ENCODE measurements at places on chromosomes 2 and 18.
A peak's percentile ranks its signal among the peaks of the same experiment; 100 is the strongest.

- no peak for DNase-seq
Measured at GRCh38 chr2:60858897-60859311, 22.5 kb upstream of the REL start.

DNA sequence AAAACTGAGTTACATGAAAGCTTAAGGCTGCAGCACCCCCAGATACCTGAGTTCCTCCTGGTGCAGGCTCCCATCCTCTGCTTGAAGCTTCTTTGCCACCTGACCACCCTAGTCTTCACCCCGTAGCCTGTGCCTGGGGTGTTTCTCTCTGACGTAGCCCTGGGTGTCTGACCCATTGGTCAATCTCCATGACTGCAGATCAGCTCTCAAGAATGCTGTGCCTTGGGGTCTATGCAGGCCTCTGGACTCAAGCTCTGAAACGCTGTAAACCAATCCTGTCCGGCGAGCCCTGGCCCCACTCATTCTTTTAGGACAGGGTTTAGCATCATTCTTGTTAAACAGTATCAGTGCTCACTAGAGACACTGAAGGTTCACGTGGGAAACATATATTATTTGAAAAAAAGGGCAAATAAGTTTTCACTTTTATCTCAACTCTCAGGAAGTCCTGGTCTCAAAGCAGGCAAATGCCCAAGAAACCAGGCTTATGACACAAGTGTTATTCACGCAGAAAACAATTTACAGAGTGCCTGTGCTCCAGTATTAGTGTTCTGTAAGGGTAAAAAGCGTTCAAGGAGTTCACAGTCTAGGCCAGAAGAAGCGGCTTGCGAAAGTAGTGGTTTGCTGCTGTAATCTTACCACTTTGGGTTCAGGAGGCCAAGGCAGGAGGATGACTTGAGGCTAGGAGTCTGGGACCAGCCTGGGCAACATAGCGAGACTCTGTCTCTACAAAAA lies 22.8 kb upstream of the PPP4R1 start:
- DNase-seq = peak; percentile 69

- peak; percentile 66 for DNase-seq
Measured at GRCh38 chr2:223101340-223102039, 49.5 kb downstream of the KCNE4 start.

DNA sequence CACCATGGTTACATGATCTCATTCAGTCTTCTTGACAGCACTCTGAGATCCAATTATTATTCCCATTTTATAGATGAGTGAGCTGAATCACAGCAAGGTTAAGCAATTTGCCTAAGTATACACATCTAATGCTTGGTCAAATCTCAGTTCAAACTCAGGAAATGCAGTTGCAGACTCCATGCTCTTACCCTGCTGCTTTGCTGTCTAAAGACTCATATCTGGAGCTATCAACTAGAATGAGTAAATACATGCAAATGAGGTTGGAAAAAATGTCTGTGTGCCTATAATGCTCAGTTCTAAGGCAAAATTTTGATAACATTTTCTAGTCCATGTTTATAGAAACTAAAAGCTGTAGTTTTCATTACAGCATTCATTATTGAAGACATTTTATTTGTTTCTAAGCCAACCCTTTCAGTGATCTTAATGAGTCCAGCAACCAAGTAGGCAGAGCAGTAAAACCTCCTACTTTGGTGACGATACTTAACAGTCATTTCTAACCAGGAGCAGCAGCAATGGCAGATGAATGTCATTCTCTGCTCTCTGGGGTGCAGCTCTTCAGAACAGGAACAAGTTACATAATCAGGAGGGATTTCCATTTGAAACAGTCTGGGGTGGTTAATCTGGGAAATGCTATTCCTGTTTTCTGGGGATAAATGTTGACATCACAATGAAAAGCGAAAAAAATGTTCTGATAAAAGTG lies 396.8 kb upstream of the UBE2E3 start:
- no peak for DNase-seq

DNA sequence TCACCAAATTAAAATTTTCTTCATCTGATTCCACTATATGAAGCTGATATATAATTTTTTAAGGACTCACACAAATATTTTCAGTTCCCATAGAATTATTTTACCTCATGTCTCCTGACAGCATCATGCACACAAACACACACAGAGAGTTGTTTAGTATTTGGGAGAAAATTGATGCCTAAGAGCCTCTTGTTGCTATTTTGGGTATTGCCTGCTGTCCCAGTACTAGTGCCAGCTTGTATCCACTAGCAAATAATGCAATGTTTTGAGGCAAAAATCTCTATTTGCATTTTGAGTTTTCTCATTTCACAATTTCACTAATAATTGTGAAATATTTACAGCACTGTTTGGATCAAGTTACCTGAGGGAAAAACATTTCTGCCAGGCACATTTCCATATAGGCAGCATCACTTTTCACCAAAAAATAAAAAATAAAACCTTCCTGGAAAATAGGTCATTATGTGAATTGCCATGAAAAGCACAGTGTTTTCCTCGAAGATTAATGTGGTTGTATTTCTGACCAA lies 328.2 kb downstream of the KCNJ3 start:
- no peak for DNase-seq

GRCh38 chr2:197517150-197517549 lies 1.3 kb downstream of the MOB4 start:
- no peak for DNase-seq

DNA sequence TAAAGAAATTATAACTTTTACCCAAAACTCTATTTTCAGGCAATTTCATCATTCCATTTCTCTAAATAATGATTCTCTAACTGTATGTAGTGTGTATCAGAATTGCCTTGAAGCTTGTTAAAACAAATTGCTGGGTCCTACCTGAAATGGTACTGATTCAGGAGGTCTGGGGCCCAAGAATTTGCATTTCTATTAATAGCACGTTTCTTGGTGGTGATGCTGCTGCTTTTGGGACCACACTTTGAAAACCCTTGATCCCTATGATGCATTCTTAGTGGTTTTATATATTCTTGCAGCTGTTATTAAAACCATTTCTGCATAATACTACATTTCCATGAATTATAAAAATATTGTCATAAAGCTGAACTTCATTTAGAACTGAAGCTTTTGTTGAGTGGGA lies 140.7 kb downstream of the NCK2 start:
- DNase-seq = no peak

DNA sequence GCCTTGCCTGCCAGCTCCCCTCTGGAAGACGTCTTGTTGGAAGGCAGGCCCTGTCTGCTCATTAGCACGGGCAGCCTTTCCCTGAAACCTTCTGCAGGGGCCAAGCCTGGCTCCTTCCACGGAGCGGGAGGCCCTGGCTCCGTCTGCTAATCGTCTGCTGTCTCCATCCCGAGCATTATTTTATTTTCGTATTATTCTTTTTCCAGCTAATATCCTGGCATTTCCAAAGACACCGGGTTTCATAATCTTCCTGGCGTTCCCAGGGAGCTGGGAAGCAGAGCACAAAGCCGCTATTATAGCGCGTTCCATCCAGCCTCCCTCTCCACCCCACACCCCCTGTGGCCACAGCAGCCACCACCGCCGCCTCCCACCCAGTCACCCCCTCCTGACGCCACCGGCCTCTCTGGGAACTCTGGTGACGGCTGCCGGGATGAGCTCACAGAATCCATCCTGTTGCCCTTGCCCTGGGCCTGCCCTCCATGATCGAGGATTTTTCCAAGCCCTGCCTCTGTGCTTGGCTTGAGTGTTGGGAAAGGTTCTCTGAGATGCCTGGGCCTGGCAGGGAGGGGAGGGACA lies 125.5 kb downstream of the DYSF start:
- DNase-seq = peak; percentile 55

GRCh38 chr2:136765256-136766072 lies at the start of gene THSD7B:
THSD7B (plus strand) TSS chr2:136765545; CDS start chr2:136882179, 116,634 bp downstream.
- DNase-seq = no peak

GRCh38 chr18:8800876-8801262 lies 95.5 kb downstream of the MTCL1 start:
- DNase-seq = no peak

- DNase-seq = no peak
Measured at GRCh38 chr2:113376913-113377445, 60.5 kb upstream of the ZNG1B start.

GRCh38 chr2:178197791-178198190 lies 3.5 kb downstream of the OSBPL6 start:
- DNase-seq = no peak

DNA sequence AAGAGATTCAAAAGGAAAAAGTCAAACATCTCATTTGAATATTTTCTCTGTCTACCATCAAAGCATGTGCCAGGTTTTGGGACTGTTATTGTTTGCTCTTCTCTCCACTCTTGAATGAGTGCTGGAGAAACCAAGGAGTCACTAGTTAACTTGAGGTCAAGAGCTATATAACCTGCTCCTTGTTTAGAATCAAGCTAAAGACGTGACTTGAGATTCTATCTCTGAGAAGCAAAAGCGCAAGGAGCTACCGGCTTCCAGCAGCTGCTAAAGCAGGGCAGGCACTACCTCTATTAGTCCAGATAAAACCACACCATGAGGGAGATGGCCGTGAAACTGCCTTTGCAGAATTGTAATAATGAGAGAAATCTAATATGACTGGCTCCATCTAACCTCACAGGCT lies 36.0 kb downstream of the UXS1 start:
- DNase-seq = no peak

- no peak for DNase-seq
Measured at GRCh38 chr2:126793885-126794613, 104.6 kb upstream of the TEX51 start.

DNA sequence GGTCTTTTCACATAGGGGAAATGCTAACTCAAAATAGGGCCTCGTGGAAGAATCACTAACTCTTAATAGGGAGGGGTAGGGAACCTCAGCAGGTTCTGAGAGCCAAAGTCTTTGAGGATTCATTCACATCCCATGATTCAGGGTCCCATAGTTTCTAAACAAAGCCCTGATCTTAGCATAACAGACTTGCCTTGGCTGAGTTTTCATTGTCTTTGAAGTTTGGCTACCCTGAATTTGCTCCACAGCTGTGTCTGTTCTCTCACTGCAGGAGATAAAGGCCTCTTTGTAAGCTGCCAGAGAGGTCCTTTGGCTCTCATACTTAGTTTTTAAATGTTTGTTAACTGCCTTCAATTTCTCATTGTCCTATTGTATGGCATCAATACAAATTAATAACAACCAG lies 54.5 kb downstream of the ZDBF2 start:
- no peak for DNase-seq

DNA sequence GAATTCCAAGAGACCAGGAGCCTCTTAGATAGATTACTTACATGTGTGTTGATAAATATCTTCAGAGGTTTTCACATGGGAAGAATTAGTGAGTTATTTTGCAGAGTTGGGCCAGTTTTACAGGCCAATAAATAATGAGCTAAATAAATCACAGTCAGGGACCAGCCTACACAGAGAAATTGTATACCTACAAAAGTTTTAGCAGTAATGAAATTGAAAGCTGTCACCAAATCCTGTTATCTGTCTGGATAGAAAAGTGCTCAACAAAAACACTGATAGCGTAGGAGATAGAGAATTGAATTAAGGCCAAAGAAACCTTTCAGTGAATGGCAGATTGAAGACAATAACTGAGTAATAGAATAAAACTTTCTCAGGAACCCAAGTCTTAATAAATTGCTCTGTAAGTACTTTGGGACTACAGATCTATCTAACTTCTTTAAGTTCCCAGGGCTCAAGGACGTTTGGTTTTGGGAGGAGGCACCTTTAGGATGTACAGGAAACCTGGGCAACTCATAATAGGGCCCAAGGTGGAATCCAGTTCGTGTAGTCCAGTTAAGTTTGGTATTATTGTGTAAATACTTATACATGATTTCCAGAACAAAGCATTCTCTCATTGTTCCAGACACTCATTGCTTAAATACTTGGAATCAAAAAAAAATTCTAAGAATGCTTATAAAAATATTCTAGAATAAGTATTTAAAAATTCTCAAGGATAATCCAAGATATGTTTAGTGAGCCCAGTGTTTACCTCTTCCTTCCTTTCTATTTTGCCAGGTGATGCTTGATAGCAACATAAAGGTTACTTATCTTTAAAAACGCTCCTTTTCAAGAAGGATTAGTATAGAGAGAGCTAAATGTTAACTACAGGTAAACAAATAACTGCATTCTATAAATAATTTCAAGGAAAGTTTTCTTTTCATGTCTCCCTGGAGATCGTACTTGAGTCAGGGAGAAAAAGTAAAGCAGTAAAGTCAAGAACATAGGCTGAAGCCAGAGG lies 134.5 kb downstream of the NCKAP5 start:
- peak; percentile 36 for DNase-seq

GRCh38 chr2:172931918-172932520 lies 143.6 kb upstream of the MAP3K20 start:
- peak; percentile 88 for DNase-seq

GRCh38 chr2:195406886-195407603 lies 250.0 kb upstream of the SLC39A10 start:
- no peak for DNase-seq

GRCh38 chr18:9530226-9531009 lies 55.1 kb downstream of the RALBP1 start:
- no peak for DNase-seq

DNA sequence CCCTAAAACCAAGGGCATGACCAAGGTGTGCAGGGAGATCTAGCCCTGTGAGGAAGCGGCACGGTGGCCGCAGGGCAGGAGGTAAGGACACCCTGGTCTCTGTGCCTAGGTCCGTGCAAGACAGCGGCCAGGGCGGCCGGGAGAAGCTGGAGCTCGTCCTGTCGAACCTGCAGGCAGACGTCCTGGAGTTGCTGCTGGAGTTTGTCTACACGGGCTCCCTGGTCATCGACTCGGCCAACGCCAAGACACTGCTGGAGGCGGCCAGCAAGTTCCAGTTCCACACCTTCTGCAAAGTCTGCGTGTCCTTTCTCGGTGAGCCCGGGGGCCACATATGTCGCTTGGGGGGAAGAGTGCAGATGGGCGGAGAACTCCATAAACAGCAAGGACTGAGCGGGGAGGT lies 235.4 kb downstream of the ATAD2B start:
- DNase-seq = no peak

GRCh38 chr2:186699742-186700141 lies 5.9 kb downstream of the FAM171B start:
- DNase-seq = no peak

DNA sequence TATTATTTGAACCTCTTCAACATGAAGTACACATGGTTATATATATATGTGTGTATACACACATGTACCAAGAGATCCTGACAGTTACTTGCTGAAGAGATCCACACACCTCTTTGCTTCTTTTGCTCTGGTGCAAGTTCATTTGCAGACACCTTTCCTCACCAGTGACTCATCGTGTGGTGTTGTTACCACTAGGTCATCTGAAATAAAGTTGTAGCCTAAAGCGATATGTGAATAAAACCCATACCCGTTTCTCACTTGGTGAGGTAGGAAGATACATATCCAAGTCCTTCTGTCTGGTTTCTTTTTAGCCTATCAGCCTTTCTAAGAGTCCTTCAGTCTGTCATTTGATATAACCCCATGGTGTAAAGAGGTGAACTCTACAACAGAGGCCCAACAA lies 379.4 kb upstream of the RAB12 start:
- DNase-seq = no peak

- DNase-seq = no peak
Measured at GRCh38 chr18:10242936-10243680, 211.3 kb upstream of the APCDD1 start.

DNA sequence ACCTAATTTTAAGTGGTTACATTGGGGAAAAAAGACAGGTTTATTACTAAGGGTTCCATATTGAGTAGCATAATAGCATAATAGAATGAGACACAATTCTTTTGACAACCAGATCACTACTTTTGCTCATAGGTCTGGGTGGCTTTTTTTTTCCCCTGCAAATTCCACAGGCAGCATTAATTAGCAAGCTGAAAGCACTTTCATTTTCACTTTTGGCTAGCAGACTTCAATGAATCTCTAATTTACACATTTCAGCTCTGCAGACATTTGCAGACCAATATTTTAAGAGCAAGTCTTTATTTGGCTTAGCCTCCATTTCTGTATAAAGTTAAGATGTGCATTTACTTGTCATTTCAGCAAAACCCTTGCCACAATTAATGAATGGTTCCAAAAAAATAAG lies 185.5 kb downstream of the NOL4 start:
- no peak for DNase-seq

Data from fibroblast of pulmonary artery (primary cell).